ENCODE measurements at places on chromosomes 5 and 9. TPM values are rescaled to one million over a fixed set of nuclear protein-coding genes. Genes with fewer than 3 reads are reported as not detected.

DNA sequence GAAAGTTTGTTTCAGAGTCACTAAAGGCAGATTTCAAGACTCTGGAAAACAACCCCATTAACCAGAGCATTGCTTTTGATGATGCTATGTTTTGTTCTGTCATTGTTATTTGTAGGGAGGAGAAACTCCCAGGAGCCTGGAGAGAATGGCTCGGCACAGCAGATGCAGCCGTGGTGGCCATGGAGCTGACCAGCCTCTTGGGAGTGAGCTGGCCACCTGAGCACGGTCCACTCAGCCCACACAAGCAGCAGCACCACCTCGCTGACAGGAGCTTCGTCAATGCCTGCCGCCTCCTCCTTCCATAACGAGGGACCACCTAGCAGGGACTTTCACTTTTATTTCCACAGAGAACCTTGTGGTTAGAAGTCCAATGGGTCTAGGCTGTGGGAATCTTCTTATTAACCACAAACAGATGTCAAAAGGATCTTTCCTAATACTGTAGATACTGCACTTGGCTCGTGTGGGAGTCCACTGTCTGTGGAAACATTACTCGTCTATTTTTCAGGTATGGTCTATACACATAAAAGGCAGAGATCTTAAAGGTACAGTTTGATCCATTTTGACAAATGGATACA is 21.0 kb upstream of the SMIM32 start:
- H3K27me3 ChIP-seq = no peaks in the 10 kb centered on the region
- no peaks in the 10 kb centered on the region for H3K36me3 ChIP-seq
- no peaks in the 10 kb centered on the region for H3K4me1 ChIP-seq

The PCDHA3 gene
- not detected for total RNA-seq

DNA sequence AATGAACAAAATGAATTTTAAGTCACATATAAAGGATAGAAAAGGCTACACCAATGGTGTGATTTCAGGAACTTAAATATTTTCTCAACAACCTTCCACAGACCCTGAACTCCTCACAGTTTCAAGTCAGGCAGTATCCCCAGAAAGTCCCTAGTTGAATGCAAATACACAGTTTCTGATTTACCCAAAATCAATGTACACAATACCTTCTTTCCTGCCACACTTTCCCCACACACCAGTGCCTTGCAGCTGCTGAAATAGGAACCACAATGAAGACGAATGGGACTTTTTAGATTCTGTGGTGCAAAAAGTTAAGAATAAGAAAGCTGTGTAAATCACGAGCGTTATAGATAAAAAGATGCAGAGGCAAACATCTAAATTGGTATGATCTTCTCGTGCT is 552.4 kb upstream of the MEF2C start:
- H3K27ac ChIP-seq = no peak overlapping the region
- no peaks in the 10 kb centered on the region for H3K4me1 ChIP-seq
- no peaks in the 10 kb centered on the region for H3K36me3 ChIP-seq
- H3K27me3 ChIP-seq = no peaks in the 10 kb centered on the region
- no peak overlapping the region for H3K4me3 ChIP-seq
- no peak for DNase-seq

DNA sequence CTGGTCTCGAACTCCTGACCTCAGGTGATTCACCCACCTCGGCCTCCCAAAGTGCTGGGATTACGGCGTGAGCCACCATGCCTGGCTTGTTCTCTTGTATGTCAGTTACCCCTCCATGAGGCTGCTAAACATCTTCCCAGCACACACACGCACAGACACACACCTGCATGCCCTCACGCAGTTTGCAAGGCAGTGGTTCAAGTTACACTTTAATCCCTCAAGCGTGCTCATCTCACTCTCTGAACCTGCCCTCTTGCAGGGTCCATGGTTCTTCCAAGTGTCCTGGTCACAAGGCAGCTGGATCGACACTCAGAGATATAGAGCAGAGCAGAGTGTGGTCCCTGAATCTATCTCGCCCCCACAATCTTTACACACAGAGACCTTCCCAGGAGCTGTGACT is 34.1 kb upstream of the RUFY1 start:
- DNase-seq = no peak
- no peaks in the 10 kb centered on the region for H3K36me3 ChIP-seq
- H3K4me1 ChIP-seq = no peaks in the 10 kb centered on the region
- H3K27me3 ChIP-seq = no peaks in the 10 kb centered on the region
- H3K4me3 ChIP-seq = no peak overlapping the region

- no peak for DNase-seq
- H3K4me1 ChIP-seq = no peaks in the 10 kb centered on the region
- no peaks in the 10 kb centered on the region for H3K27me3 ChIP-seq
These were observed 42.2 kb upstream of the FBXW11 start for GRCh38 chr5:172048539-172049101.

The FRRS1L gene
- total RNA-seq = 2.3 TPM

DNA sequence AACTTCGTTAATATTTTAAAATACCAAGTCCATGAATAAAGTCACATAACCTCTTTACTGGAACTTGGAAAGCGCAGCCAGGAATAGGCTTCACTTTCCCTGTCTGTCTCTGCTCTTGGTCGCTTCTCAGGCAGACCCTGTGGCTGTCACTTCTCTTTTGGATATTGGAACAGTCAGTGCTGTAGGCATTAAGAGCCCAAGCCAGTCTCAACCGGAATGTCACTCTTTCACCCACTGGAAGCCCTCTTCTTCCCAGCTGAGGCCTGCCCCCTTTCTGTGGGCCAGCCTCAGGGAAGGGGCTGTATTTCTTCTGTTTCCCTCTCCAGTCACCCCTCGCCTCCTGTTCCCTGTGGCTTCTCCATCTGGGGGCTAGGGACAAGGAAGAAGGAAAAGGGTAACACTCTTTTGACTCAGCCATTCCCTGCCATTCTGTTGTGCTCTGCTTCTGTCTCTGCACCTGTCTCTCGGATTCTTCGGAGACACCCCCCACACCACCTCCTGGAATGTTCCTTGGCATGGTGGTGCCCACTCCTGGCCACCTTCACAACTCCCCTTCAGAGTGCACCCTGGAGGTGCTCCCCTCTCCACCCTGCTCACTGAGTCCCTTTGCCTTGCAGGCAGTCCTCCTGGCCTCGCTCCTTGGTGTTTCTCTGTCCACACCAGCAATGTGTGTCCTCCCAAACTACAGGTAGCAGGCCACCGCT is 103.4 kb downstream of the TRIO start:
- H3K27ac ChIP-seq = peak overlapping the region; percentile 86
- no peak for DNase-seq
- no peak overlapping the region for H3K4me3 ChIP-seq
- peaks cover 99% of the 10 kb centered on the region for H3K4me1 ChIP-seq
- no peaks in the 10 kb centered on the region for H3K27me3 ChIP-seq

DNA sequence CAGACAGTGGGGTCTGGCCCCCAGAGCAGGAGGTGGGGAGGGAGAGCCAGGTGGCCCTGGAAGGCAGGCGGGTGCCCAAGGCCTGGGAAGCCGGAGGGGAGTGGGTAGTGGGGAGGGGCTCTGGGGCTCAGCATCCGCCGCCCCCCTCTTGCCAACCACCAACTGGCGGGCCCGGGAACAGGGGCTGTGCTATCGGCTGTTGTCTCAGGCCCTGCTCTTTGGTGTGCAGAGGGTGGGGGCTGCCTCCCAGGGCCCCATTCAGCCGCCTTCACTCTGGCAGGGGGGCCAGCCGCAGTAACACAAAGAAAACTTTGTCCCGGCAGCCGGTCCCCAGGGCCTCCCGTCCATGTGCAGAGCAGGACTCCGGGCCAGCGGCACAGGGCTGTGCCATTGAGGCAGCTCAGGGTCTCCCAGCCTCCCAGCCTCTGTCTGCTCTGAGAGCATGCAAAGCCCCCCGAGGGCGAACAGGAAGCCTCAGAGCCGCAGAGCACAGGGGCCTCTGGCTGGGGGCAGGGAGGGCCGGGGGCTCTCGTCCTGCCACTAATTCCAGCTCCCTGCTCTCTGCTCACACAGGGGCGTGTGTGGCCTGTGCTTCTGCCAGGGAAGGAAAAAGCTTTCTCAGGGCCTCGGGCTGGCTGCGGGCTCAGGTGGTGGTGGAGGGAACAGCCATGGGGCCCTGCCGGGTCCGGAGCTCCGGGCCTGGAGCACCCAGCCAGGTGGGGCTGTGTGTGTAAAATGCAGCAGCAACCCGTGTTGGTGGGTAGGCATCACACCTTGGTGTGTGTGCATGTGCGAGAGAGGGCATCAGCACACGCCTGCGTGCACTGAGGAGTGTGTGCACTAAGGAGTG is 54.2 kb upstream of the NOTCH1 start:
- no peak for DNase-seq
- no peaks in the 10 kb centered on the region for H3K4me1 ChIP-seq
- no peaks in the 10 kb centered on the region for H3K27me3 ChIP-seq
- no peak overlapping the region for H3K27ac ChIP-seq

DNA sequence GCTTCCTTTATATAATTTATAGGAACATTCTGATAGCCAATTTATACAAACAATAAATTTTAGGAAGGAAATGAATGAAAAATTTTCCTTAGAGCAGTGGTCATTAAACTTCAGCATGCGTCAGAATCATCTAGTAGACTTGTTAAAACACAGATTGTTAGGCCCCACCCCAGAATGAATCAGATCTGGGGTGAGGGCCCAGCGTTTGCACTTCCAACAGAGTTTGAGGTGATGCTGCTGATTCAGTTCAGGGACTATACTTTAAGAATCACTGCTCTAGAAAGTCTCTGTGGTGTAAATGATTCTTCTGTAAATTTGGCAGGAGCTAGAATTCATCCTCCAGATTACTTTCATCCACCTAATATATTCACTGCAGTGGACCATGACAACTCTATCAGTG is 80.4 kb downstream of the SLC12A2 start:
- no peak overlapping the region for H3K4me3 ChIP-seq
- H3K27ac ChIP-seq = no peak overlapping the region
- DNase-seq = no peak

The SYK gene
- 0.28 TPM for total RNA-seq

GRCh38 chr9:120872791-120873502 is 4.0 kb downstream of the PHF19 start:
- H3K4me3 ChIP-seq = no peak overlapping the region
- peaks cover 44% of the 10 kb centered on the region for H3K4me1 ChIP-seq
- no peak for DNase-seq
- H3K36me3 ChIP-seq = peaks cover 3% of the 10 kb centered on the region
- no peaks in the 10 kb centered on the region for H3K27me3 ChIP-seq

GRCh38 chr5:137621861-137622823 is 113.7 kb downstream of the KLHL3 start:
- no peak overlapping the region for H3K4me3 ChIP-seq
- H3K36me3 ChIP-seq = no peaks in the 10 kb centered on the region
- no peaks in the 10 kb centered on the region for H3K27me3 ChIP-seq

- no peaks in the 10 kb centered on the region for H3K4me1 ChIP-seq
- no peak overlapping the region for H3K4me3 ChIP-seq
- H3K27me3 ChIP-seq = no peaks in the 10 kb centered on the region
- no peak for DNase-seq
- no peaks in the 10 kb centered on the region for H3K36me3 ChIP-seq
- no peak overlapping the region for H3K27ac ChIP-seq
These were observed 194.3 kb downstream of the SMARCA2 start for GRCh38 chr9:2209400-2209799.

The WDR38 gene
- total RNA-seq = not detected

DNA sequence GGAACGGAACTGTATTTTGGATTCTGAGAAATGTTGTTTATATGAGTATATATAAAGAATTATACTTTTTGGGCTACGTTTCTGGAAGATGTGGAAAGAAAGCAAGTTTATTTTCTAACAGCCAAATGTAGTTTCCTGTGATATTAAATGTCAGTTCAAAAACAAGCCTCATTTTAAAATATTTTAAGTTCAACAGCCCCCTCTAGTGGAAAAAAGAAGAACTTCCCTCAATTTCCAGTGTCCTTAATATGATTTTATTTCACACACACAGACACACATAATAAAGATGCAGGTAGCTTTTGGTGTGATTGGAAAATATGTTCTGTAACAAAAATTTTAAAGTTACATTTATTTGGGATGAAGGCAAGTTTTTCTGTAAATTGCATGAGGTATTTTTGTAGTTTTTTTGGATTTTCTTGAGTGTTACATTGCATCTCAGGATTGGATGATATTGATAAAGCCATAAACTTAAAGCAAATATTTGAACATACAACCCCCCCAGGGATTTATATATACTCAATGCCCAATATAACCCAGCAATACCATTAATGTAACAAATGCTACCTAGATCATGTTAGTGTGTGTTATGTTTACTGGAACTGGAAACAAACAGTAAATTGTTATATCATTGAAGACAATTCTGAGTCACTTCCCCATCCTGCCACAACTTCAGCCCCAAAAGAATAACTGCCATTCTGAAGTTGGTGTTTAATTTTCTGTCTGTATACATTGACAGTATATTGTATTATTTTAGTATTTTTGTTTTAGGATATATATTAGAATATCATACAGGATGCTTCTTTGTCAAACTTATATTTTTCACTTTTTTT is 54.0 kb downstream of the CCDC171 start:
- no peaks in the 10 kb centered on the region for H3K36me3 ChIP-seq
- H3K4me3 ChIP-seq = no peak overlapping the region
- H3K4me1 ChIP-seq = no peaks in the 10 kb centered on the region
- no peaks in the 10 kb centered on the region for H3K27me3 ChIP-seq
- DNase-seq = no peak

GRCh38 chr9:28203036-28203435 is 629.8 kb upstream of the C9orf72 start:
- H3K36me3 ChIP-seq = no peaks in the 10 kb centered on the region
- H3K4me1 ChIP-seq = no peaks in the 10 kb centered on the region
- DNase-seq = no peak

GRCh38 chr9:7443541-7443940 is 356.0 kb downstream of the DMAC1 start:
- no peak for DNase-seq
- no peak overlapping the region for H3K27ac ChIP-seq
- H3K4me1 ChIP-seq = no peaks in the 10 kb centered on the region
- no peaks in the 10 kb centered on the region for H3K36me3 ChIP-seq
- no peak overlapping the region for H3K4me3 ChIP-seq

DNA sequence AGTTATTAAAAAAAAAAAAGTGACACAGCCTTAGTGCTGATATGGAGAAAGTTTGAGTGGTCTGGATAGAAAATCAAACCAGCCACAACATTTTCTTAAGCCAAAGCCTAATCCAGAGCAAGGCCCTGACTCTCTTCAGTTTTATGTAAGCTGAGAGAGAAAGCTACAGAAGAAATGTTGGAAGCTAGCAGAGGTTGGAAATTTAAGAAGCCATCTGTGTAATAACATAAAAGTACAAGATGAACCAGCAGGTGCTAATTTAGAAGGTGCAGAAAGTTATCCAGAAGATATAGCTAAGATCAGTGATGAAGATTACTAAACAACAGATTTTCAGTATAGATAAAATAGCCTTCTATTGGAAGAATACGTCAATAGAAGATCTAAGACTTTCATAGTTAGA is 102.9 kb downstream of the GHR start:
- no peaks in the 10 kb centered on the region for H3K4me1 ChIP-seq
- no peak for DNase-seq
- H3K27me3 ChIP-seq = no peaks in the 10 kb centered on the region
- H3K4me3 ChIP-seq = no peak overlapping the region
- no peak overlapping the region for H3K27ac ChIP-seq

The DOCK2 gene
- 1.4 TPM for total RNA-seq
